ENCODE measurements at places on chromosomes 5 and 9.
A peak's percentile ranks its signal among the peaks of the same experiment; 100 is the strongest.

- peaks cover 41% of the 10 kb centered on the region for H3K4me1 ChIP-seq
- H3K4me3 ChIP-seq, result no peak overlapping the region
- DNase-seq, result no peak
- H3K27me3 ChIP-seq, result peaks cover 2% of the 10 kb centered on the region
- H3K27ac ChIP-seq, result no peak overlapping the region
- H3K36me3 ChIP-seq, result peaks cover 22% of the 10 kb centered on the region
Measured at GRCh38 chr5:1097381-1097987, 14.4 kb downstream of the SLC12A7 start.

GRCh38 chr9:134698587-134699342, 57.2 kb downstream of the COL5A1 start:
- DNase-seq, result peak; percentile 84
- no peak overlapping the region for H3K4me3 ChIP-seq
- H3K4me1 ChIP-seq, result peaks cover 16% of the 10 kb centered on the region
- peaks cover 15% of the 10 kb centered on the region for H3K36me3 ChIP-seq

GRCh38 chr5:73663860-73664240, 37.9 kb downstream of the ARHGEF28 start:
- DNase-seq, result no peak
- peaks cover 4% of the 10 kb centered on the region for H3K4me1 ChIP-seq
- no peaks in the 10 kb centered on the region for H3K27me3 ChIP-seq
- H3K27ac ChIP-seq, result no peak overlapping the region

DNA sequence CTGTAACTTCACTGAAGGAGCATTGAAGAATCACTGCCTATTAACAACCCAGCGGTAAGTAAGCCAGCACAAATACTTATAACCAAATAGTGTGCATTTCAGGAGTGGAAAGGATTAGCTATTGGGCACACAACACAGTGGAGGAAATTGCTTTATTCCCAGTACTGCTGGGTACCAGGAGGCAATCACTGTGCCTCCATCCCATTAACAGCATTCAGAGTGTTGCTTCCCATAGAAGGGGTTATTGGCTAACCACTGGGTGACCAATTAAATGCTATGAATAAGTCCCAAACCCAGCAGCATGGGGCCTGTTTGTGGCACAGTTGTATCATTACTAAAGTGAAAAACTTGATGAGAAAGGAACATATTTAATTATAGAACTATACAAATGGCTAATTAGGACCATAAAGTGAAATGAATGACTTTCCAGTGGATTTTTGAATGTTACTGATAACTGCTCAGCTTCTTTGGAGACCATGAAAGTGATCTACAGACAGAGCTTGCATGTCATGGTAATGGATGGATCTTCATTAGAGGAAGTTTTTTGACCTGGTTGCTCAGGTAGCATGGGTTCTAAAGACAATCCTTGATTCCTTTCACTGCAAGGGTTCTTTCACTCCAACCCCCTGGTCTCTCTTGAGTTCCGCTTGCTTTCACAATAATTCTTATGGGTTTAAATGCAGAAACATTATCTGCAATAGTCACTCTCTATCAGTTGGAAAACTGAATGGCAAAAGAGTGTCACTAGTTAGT, 413.3 kb upstream of the RORB start:
- DNase-seq, result no peak
- no peaks in the 10 kb centered on the region for H3K36me3 ChIP-seq
- H3K27me3 ChIP-seq, result no peaks in the 10 kb centered on the region
- H3K27ac ChIP-seq, result no peak overlapping the region
- H3K4me3 ChIP-seq, result no peak overlapping the region
- no peaks in the 10 kb centered on the region for H3K4me1 ChIP-seq

GRCh38 chr9:2624051-2624682, 2.6 kb downstream of the VLDLR start:
- peak overlapping the region; percentile 82 for H3K4me3 ChIP-seq
- H3K4me1 ChIP-seq, result peaks cover 13% of the 10 kb centered on the region
- no peak overlapping the region for H3K27ac ChIP-seq
- no peak for DNase-seq
- no peaks in the 10 kb centered on the region for H3K27me3 ChIP-seq
